Islet precursor cell (in vitro differentiated cells): ENCODE measurements at places on chromosomes 1 and 21.

DNA sequence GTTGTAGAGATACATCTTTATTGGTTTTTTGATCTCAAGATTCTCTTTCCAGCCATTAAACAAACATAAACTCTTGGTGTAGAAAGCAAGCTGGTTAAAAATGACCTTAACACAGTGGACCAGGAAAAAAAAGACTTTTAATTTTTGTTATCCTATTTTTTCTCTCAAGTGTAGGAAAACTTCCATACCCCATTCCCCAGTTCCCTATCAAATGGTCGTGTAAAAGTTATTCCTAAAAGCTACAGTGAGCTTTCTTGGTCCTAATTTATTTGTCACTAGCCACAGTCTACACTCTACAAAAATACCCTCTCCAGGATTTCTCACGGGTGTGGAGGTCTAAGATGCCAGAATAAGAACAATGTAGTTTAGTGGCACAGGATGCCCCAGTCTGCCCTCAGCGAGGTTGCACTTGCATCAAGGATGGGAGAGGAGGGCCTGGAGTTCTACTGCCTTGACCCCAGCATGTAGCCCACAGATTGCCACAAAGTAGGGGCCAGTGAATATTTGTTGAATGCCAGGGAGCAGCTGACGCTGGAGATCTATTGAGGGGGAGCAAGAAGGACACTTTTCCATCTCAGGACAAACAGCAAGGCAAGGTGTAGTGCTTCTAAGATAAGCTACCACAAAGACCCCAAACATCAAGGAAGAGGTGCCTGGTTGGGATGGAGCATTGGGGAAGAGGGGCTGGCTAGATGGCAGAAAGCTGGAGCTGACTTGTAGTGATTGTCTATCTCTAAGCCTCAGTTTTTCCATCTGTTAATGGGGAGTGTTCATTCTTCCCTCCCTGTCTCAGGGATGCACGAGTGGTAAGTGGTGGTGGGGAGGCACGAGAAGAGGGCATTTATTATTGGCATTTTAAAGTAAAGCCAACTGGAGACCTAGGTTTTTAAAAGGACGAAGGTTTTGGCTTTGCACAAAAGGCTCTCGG, 1.8 kb downstream of the MYCL start:
- no peak for DNase-seq

- no peak for DNase-seq
Measured at GRCh38 chr1:243939167-243939848, 89.3 kb upstream of the AKT3 start.

DNA sequence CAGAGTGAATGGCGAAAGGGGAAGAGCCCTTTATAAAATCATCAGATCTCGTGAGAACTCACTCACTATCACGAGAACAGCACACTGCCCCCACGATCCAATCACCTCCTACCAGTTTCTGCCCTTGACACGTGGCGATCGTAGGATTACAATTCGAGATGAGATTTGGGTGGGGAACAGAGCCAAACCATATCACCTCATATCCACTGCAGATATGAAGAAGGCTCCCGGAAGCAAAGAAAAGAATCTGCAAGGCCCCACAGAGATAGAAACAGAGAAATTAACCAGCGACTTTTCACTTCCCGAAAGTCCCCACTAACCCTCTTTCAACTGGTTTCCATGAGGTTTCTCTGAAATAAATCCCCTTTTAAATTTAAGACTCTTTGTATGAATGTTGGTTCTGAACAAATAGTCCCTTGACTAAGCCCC, 86.2 kb upstream of the IRF2BP2 start:
- DNase-seq: no peak

DNA sequence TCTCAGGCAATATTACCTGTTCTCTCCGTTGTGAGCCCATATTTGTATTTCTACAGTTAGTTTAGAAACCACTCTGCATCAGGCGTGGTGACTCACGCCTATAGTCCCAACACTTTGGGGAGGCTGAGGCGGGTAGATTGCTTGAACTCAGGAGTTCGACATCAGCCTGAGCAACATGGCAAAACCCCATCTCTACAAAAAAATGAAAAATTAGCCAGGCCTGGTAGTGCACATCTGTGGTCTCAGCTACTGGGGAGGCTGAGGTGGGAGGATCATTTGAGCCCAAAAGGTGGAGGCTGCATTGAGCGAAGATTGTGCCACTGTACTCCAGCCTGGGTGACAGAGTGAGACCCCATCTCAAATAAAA, 19.7 kb upstream of the ID3 start:
- no peak for DNase-seq

DNA sequence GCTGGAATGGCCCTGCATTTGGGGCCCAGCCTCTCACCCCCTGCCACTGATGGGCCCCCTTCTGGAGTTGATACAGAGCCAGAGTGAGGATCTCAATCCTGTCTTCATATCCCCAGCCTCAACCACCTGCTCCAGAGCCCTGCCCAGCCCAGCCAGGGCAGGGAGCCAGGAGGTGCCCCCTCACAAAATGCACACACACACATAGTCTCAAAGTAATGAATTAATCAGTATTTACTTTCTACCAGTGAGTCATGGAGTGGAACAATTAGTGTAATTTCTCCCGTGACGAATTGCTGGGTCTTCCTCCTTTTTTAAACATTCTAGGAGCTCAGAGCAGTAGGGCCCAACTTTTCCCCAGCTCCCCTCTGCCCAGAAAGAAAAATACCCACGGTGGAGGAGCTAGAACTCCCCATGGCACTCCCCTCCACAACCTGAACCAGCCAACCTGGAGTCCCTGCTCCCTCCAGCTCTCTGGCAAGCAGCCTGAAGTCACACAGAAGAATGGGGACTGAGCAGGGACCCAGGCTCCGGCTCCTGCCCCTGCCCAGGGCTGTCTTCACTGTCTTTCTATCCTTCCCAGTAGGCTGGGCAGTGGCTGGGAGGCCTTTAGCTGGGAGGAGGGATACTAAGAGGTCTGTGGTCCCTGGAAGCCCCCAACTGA, 29.3 kb downstream of the SDC3 start:
- DNase-seq: no peak
